ENCODE measurements at places on chromosomes 2 and 18. TPM values are rescaled to one million over a fixed set of nuclear protein-coding genes. Genes with fewer than 3 reads are reported as not detected.

The ABCG8 gene
- total RNA-seq = not detected

The RNF144A gene
- total RNA-seq = 13.1 TPM

The SYT4 gene
- not detected for total RNA-seq

The LHCGR gene
- not detected for total RNA-seq

The OBSL1 gene
- total RNA-seq = 1.2 TPM

The HJURP gene
- 53.9 TPM for total RNA-seq

Measured in activated CD8-positive, alpha-beta memory T cell treated with anti-CD3 and anti-CD28 coated beads for 36 hours (primary cell).